ENCODE measurements at places on chromosomes 2 and 18.

- DNase-seq, result peak; percentile 32
Measured at GRCh38 chr2:159226059-159226461, 60.4 kb downstream of the WDSUB1 start.

DNA sequence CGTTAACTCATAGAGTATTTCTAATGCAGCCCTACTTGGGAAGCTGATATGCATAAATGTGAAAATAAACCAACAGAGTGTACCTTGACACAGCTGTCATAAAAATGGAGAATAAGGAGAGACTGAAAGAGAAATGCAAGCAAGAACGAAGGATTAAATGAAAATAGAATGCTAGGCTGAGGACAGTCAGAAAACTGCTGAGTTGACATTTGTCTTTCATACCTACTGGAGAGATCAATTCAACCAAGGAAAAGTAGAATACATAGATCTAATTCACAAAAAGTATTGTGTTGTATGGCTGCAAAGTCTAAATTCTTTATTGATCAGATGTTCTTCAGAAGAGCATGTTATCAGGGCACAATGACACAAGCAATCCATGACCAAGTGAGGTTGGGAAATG lies 112.0 kb downstream of the EPHA4 start:
- no peak for DNase-seq

DNA sequence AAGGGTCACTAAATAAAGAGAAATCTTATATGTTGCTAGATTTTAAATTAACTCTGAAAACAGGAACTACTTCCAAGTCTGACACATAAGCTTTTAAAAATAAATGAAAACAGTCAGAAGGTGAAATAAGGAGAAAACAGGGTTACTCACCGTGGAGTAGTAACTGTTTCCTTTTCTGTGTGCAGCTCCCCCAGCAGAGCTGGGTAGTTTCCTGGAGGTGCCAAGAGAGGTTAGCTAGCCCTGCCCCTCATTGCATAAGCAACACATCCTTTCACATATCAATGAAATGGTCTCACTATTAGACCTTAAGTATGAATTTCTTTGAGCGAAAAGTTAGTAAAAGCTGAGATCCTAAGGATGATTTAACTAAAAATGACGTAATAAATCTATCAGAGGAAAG lies 54.0 kb upstream of the GPR75 start:
- peak; percentile 47 for DNase-seq

DNA sequence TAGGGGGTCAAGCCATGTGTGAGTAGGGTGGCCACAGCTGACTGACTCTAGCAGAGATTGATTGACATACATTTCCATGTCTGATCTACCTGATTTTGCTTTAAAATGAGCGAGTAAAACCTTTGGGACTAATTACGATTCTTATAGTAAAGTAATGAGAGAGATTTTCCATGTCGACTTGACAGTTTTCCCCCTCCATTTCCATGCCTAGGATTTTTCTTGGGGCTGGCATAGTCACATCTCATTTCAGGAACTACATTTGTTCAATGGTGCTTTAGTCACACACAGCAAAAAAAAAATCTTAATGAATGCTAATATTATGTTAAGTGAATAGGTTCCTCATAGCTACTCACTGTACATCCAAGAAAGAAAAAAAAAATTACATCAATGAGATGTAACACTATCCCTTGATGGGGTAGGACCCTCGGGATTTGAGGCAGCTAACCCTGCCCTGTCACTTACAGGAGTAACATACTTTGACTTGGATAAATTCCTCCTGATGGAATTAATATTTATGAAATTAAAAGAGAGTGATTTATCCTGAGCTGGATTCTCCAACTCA lies 690.9 kb downstream of the TDRD15 start:
- DNase-seq, result no peak

- no peak for DNase-seq
Measured at GRCh38 chr2:194723446-194723845, 933.6 kb upstream of the SLC39A10 start.

- no peak for DNase-seq
Measured at GRCh38 chr18:61606068-61606660, 272.9 kb downstream of the CDH20 start.

GRCh38 chr2:223503746-223504145 lies 98.4 kb downstream of the SCG2 start:
- no peak for DNase-seq

DNA sequence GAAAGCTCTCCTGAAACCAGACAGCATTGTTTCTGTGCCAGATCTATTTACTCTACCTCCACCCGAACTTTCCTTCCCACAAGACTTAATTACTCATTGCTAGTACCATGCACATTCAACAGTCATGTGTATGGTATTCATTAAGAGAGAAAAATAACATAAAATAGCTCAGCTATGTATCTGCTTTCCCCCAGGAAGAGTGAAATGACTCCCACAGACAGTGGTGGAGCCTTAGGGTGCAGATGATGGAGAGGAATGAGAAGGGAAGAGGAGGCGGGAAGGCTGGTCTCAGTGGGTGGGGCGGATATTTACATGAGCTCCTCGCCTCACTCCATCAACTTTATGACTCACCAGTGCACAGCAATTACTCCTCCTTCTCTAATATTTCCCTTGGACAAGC lies 724.5 kb downstream of the EPHA4 start:
- no peak for DNase-seq

DNA sequence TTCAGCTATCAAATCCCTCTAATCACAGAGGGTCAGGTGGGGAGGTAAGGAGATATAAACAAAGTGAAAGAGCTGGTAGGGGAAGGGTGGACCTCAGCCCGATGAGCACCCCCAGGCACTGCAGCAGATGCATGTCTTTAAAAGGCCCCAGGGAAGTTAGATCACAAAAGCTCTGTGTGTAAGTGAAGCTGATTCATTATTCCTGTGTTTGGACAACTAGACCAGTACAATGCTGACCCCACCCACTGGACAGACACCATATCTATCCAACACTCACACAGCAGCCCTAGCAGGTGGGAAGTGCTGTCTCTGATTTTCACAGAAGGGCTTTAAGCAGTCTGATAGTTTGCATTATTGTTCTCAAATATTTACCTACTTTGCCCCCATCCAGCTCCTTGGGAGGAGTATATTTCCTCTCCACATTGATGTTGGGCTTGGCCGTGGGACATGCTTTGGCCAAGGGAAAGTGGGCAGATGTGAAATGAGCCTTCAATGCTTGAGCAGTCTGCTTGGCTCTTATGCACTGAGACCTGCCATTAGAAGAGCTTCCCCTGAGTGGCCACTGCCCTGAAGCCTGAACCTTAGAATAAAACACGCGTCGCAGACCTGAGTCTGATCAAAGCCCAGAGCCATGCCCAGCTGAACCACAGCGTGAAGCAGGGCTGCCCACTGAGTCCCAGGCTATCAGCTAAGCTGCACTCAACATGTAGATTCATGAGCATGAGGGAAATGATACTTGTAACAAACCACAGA lies 111.4 kb downstream of the COPS8 start:
- DNase-seq, result no peak

DNA sequence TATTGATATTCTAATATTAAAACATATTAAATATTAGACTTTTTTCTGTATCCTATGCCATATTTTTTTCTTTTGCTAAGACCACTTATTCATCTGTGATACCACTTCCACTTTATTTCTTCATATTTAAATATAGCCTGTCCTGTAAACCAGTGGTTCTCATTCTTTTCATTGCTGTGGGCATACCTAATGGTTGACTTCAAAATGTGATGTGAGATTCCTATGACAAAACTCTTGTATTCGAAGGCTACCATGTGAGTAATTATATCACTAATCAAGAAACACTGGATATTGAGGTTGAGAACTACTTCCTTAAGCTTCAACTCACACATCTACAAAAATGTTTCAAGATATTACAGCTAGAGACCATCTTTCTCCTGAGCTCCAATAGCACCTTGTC lies 3.6 kb downstream of the SCRN3 start:
- DNase-seq, result no peak

GRCh38 chr2:20599861-20600461 lies 50.9 kb downstream of the HS1BP3 start:
- DNase-seq, result no peak

DNA sequence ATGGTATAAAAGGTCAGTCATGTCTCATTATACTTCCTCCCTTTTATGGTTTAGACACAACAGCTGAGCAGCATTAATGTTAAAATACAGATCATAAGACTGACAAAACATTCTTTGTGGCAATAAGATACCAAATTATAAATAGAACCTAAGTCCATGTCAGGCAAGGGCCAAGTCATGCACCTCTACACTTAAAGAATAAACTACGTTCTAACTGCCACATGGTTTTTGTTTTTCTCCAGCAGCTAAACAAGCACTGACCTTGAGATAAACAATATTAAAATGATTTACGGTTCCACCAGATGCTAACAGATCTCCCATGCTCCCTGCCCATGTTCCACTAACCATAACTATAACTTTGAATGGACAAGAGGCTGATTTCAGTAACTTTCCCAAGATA lies 368.6 kb upstream of the TFPI start:
- no peak for DNase-seq

- DNase-seq, result no peak
Measured at GRCh38 chr18:21747268-21747667, 6.7 kb downstream of the MIB1 start.

DNA sequence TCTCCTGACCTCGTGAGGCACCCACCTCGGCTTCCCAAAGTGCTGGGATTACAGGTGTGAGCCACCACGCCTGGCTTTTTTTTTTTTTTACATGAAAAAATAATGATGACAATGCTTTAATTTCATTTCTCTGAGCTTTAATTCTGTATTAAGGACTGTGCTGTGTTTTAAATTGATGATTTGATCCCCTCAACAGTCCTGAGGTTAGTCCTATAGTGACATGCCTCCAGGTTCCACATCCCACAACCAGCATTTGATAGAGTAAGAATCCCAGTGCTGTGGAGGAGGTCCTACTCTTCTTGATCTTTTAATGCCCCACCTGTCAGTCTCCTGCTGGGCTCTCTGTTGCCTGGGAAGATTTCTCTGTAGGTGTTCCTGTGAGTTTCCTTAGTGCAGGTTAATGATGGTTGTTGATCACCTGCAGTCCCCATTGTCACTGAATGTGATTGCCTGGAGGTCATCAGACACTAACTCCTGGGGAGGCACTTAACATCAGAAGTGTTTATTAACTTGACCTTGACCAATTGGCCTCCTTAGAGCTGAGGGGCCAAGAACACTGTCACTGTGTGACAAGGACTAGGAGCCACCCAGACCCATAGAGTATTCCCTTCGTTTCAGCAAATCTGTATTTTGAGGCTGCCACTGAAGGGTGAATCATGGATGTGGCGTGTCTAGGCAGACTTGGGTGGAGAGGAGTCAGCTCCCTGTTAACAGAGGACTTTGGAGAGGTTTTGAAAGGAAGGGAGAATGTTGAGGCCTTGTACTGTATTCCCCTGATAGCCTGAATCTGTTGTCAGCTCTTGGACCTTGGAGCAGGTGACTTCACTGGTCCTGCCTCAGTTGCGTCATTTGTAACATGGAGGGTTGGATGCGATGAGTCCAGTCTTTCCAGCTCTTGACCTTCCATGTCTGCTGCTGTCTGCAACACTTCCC lies 11.5 kb downstream of the ASAP2 start:
- DNase-seq, result no peak

GRCh38 chr2:28357055-28357454 lies 35.6 kb upstream of the FOSL2 start:
- no peak for DNase-seq

- no peak for DNase-seq
Measured at GRCh38 chr2:1227274-1227900, 185.9 kb upstream of the TPO start.

DNA sequence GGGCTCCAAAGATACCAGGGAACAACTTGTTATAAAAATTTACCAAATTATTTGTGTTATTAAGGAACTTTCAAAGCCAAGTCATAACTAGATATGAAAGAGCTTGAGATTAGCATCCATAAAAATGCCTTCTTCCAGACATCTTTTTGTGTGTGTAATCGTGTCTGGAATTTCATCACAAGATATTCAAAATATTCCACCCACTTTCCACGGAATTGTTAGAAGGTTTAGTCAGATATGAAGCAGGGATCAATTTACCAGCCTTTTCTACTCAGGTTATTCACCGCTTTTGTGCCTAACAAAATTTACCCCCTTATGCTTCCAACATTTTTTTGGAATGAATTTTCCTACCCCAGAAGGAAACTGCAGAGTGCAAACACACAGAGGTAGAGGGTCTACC lies 130.2 kb upstream of the ACVR2A start:
- no peak for DNase-seq

GRCh38 chr2:17479875-17480274 lies 38.4 kb downstream of the RAD51AP2 start:
- no peak for DNase-seq

DNA sequence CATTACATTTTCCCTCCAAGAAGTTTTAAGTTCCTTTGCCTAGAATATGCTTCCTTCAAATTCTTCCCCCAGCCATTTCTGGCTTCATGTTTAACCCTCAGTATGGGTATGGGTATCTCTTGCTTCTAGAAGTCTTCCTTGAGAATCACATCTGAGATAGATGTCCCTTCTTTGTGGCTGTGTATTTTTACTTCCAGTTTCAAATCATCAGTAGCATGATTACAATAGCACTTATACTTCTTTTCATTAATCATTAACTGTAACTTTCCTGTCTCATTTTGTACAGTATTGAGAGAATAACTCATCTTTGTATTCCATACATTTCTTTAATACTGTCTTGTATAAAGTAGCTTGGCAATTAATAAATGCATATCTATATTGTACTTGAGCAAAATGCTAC lies 17.3 kb upstream of the PDE1A start:
- DNase-seq, result no peak

DNA sequence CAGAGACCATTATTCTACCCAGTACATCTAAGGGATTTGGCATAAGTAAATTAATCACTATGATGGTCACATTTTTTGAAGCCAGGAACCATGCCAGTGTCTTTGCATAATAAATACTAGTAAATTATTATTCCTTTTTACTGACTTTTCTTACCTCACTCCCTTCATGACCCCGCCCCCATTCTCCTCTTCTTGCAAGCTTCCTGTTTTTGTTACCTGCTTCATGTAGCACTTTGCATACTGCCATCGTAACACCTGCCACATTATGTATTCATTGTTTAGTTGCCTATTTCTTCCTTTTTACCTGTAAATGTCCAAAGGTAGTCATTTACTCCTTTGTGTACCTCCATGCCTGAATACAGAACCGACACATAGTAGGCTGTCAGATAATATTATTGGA lies 309.5 kb downstream of the KIAA1328 start:
- DNase-seq, result no peak

GRCh38 chr2:226310146-226310545 lies 489.5 kb downstream of the IRS1 start:
- DNase-seq, result no peak

- no peak for DNase-seq
Measured at GRCh38 chr2:105514576-105514975, 115.7 kb upstream of the FHL2 start.

- no peak for DNase-seq
Measured at GRCh38 chr2:43759195-43759594, 14.6 kb upstream of the DYNC2LI1 start.

GRCh38 chr2:226423498-226423960 lies 376.1 kb downstream of the IRS1 start:
- peak; percentile 17 for DNase-seq

- no peak for DNase-seq
Measured at GRCh38 chr18:10418836-10419235, 35.6 kb upstream of the APCDD1 start.

- no peak for DNase-seq
Measured at GRCh38 chr18:79753391-79753851, 44.3 kb upstream of the KCNG2 start.

- peak; percentile 41 for DNase-seq
Measured at GRCh38 chr2:178891265-178891958, 84.2 kb upstream of the TTN start.

Measured in CD8-positive, alpha-beta T cell (primary cell).